ENCODE measurements at places on chromosomes 7 and 10.

- no peak for DNase-seq
Observed at GRCh38 chr7:92751902-92752901, 84.2 kb downstream of the CDK6 start.

DNA sequence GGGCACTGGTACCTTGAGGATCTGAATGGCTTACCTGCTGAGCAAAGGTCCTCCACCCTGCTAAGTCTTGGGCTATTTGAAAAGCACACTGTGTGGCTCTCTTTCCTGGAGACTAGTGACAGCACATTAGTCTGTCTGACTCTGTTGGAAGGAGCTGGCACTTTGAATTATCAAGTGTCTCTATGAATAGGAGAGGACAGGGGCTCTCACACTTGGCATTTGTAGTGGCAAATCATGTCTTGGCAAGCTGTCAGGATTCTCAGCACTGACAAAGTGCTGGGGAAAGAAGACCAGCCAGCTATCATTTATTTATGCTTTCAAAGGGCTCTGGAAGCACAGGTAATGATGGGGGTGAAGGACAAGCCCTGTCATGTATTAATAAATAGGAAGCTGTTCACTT lies 62.8 kb downstream of the MTPN start:
- DNase-seq = no peak

GRCh38 chr7:158175779-158176178 lies 411.8 kb downstream of the PTPRN2 start:
- DNase-seq = no peak

- DNase-seq = no peak
Observed at GRCh38 chr7:29991937-29992336, 2.3 kb upstream of the SCRN1 start.

DNA sequence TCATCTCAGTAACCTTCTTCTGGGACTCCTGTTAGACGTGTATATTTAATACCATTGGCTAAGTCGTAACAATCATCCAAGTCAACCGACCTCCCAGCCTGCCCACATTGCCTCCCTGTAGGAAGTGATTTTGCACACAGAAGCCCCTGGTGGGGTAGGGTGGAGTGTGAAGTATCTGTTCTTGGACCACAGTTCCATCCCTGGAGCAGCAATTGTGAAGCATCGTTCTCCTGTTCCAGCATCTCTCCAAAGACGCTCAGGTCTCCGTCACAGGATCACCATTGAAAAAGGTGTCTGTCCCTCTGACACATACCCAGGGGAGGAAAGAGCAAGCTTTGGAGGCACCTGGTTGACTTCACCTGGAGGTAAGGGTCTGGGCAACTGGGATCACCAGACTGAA lies 72.9 kb downstream of the CCDC3 start:
- no peak for DNase-seq

- no peak for DNase-seq
Observed at GRCh38 chr7:147968046-147968610, 622.4 kb upstream of the C7orf33 start.

DNA sequence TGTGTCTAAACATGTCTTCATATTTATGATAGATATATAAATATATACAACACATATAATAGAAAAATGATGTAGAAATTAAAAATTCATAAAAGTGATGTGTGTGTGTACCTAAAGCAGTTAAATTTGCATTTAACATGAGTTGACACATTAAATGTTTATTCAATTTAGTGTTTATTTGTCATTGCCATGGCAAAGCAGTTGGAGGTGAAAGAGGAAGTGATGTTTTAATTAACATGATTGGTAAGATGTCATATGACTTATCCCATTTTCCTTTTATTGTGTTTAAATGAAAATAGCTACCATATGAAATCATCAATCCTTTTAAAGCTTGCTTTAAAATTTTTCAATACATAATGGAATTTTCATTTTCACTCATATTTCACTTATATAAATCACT lies 452.6 kb downstream of the SUGCT start:
- no peak for DNase-seq

DNA sequence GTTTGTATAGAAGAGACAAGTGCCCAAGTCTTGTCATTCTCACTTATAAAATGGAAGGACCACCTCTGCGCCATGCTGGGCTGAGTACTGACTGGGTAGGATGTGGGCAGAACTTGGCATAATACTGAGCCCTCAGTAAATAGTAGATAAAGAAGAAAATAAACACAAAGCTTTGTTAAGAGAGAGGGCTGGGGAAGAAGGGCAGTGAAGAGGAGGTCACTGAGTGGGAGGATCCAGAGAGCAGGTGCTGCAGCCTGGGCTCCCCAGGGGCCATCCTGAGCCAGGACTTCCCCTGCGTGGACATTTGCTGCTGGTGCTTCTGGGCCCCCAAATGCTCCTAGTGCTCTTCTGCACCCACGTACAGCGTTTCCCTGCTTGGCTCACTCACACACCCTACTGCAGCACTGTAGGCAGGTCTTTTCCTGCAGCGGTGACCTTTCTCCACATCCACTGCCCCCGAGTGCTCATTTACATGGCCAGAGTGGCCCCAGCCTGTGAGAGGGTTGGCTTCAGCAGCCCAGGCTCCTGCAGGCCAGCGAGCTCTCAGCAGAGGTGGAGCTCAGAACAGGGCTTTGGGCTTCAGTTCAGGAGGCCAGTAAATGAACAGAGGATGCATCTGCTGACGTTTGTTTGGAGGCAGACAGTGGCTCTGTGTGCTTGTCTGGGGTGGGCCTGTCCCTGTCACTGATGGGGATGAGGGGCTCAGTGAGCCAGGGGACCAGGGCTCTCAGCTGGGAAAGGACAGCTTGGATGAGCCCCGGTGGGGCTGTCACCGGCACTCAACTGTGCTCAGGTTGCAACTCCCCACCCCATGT lies 164.6 kb downstream of the ADARB2 start:
- DNase-seq = peak; percentile 13

DNA sequence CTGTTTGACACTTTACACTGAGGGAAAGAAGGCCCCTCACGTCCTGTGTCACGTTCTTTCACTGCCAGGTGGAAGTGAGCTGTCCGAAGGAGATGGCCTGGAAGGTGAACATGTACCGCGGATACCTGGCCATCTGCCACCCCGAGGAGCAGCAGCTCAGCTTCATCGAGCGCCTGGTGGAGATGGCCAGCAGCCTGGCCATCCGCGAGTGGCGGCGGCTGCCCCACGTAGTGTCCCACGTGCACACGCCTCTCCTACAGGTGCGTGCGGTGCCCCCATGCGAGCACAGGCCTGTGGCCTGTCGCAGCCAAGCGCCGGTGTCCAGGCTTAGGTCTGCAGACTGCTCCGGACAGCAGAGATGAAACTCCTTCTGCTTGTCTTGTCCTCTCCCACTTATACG lies 103.4 kb downstream of the TRRAP start:
- DNase-seq = no peak

DNA sequence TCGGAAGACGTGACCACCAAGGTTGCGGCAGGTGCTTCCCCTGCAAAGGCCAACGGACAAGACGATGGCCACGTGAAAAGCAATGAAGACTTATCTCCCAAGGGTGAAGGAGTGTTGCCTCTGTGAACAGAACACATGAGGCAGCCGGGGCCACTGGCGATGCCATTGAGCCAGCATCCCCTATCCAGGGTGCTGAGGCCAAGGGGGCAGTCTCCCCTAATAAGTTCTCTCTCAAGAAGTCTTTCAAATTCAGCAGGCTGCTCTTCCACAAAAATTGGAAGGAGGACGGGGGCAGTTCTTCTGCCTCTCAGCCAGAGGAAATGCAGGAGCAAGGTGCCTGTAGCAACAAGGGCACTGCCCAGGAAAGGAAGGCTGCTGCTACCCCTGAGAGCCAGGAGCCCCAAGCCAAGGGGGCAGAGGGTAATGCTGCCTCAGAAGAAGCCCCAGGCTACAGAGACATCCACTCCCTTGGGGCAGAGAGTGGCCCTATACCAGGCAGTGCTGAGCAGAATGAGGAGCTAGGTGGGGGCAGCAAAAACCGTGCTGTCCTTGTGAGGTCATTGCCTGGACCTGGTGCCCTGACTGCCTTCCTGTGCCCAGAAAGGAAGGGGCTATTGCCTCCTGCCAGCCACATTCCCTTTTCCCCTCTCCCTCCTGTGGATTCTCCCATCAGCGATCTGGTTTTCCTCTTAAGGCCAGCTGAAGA lies 17.3 kb downstream of the NT5C2 start:
- DNase-seq = no peak

DNA sequence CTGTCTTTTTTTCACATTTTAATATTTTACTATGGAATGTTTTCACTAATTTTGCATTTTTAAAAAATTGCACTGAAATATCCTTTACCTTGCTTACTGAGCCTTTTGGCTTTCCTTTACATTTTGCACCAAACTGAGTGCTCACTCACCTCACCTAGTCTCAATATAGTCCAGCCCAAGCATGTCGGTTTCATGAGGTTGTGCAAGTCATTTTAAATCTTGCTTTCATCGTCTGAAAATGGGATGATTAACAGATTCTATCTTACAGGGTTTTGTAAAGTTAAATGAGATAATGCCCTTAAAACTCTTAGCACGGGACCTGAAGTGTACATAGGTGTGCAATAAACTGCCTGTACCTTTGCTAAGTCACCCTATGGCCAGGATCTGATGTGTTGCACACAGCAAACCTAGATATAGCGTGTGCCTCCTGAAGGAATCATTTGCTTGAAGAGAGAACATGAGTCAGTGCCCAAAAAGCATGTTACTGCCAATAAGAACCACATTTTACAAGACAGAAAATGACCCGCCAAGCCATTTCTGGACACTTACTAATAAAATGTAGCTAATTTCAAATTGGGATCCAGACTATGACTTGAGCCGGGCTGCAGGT lies 199.8 kb downstream of the JCAD start:
- no peak for DNase-seq

- DNase-seq = no peak
Observed at GRCh38 chr10:317271-317769, 182.1 kb downstream of the ZMYND11 start.

GRCh38 chr7:29557954-29558353 lies 5.7 kb upstream of the PRR15 start:
- DNase-seq = no peak

- DNase-seq = no peak
Observed at GRCh38 chr10:35130663-35131062, 4.0 kb downstream of the CREM start.

- DNase-seq = no peak
Observed at GRCh38 chr10:103254538-103255325, 9.0 kb downstream of the RPEL1 start.

DNA sequence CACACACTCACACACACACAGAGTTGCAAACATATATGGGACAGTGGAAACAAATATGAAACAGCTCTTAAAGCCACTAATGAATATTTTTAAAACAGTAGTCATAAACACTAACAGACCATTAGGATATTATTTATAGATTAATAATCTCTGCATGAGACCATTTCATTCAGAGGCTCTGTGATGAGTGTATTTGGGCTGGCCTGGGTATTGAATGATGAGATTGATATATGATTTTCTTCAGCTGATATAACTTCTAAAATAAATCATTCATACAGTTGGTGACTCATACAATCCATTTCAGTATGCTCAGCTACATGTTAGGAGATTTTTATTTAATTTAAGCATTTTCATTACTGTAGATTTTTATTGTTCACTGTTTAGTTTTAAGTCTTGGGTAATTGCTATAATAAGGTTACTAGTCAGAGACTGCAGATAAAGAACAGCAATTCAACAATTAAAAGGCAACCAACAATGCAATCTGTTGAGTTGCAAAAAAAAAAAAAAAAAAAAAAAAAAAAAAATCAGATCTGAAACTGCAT lies 25.2 kb upstream of the AGK start:
- no peak for DNase-seq

- no peak for DNase-seq
Observed at GRCh38 chr10:88987243-88987725, 3.3 kb upstream of the FAS start.

- no peak for DNase-seq
Observed at GRCh38 chr7:31919678-31920369, 150.4 kb downstream of the PDE1C start.

- no peak for DNase-seq
Observed at GRCh38 chr10:83612050-83612449, 527.3 kb upstream of the GHITM start.

DNA sequence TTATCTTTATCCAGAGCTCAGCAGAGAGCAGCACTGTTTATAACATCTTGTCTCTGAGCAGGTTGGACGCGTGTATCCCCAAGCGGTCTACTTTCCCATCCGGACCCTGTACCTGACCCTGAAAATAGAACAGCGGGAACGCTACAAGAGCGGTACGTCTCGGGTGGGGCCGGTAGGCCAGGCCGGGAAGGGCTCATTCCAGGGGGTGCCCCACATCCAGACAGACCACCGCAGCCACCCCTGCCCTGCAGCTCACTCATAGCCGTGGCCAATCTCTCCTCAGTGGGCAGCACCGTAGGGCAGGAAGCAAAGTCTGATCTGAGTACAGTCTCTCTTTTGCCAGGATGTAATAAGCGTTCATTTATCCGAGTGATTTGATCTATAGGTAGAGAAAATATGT lies 113.7 kb downstream of the TRRAP start:
- DNase-seq = no peak

DNA sequence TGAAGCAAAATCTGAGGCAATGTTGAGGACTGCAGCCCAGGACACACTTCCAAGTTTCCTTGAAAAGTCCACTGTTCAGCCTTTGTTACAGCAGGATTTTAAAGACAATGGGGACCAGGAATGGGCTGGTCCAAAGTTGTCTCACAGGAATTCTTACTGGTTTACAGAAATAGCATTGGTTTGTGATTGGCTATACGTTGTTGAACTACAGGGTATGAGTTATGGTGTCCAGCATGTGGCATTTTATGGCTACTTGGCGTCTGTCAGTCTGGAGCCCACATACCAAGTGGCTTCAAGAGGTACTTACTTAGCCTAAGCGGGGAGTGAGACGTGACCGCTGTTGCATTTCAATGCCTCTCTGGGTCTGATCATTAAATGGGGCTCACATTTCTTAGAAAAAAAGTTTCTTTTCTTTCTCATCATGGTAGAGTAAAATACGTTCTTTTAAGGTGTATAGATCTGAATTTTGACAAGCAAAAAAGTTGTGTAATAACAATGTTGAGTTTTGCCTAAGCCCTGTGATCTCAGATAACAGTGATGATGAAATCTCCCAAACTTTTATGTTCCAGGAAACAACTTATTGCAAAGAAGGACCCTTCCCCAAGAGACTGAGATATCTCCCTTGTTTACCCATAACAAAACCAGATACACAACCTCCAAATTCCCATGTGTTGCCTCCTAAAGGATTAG lies 100.0 kb upstream of the TRIM24 start:
- no peak for DNase-seq

GRCh38 chr7:15857026-15857425 lies 170.5 kb upstream of the MEOX2 start:
- DNase-seq = no peak

GRCh38 chr7:27064159-27064558 lies 31.6 kb downstream of the HOXA1 start:
- no peak for DNase-seq

GRCh38 chr7:142777318-142777717 lies 6.5 kb downstream of the PRSS2 start:
- no peak for DNase-seq

DNA sequence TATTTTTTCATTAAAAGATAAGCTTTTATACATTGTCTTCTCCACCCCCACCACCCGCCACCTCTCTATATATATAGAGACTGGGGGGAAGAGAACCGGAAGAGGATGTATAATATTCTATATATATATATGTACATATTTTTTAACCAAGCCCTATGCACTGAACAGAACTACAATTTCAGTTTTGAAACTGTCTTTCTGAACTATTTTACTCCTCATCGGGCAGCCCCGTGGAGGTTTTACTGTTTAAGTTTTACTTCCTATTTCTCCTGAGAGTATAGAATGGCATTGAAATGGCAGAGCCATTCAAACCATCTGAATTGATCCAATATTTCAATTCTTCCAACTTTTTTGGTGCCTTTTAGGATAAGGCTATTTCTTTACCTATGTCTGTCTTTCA lies 1047.1 kb downstream of the NRG3 start:
- DNase-seq = no peak

Data from NCI-H2171 (cell line).